ENCODE measurements at places on chromosomes 12 and 14.
A peak's percentile ranks its signal among the peaks of the same experiment; 100 is the strongest.

GRCh38 chr12:119817546-119818343 is 59.4 kb downstream of the CIT start:
- no peak for DNase-seq

- no peak for DNase-seq
These were observed 2.8 kb upstream of the STRAP start for GRCh38 chr12:15879413-15879812.

DNA sequence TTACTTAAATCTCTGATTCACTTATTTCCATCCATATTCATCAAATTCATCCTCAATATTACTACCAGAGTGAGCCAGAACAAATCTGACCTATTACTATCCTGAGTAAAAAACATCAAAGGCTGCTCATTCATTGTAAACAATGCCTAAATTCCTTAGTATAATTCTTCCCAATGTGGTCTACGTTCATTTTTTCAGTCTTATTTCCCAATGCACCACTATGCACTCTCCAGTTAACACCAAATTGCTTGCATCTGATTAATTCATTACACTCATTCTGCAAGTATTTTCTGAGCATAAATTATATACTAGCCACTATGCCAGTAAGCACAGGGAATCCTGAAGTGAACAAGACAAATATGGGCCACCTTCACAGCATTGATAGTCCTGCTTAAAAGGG is 110.0 kb downstream of the EPS8 start:
- DNase-seq: no peak

DNA sequence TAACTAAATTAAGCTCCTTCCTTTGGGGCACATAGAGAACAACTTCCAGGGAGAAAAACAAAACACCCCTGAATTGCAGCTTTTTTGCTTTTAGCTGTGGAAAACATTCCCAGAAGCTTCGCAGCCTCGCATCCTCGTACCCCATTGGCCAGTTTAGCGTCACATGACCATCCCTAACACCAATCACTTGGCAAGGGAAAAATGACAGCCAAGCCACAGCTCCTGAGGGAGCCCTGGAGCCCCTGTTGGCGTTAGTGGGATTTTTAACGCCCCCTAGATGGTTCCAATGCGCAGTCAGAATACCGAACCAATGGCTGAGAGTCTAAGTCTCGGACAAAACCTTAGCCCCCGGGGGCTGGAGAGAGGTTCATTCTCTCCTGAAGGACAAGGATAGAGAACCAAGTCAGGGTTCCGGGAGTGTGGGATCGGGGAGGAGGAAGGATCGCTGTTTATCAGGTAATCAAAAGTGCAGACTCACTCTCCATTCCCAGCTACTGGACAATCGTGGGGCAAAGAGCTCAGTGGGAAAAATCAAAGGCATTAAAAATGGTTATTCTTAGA is 135.6 kb upstream of the HIF1A start:
- no peak for DNase-seq

GRCh38 chr14:64637735-64638473 is 66.3 kb upstream of the PLEKHG3 start:
- no peak for DNase-seq

GRCh38 chr12:125678589-125678993 is 613.4 kb downstream of the AACS start:
- no peak for DNase-seq

GRCh38 chr12:153080-153746 is 60.7 kb downstream of the SLC6A12 start:
- peak; percentile 72 for DNase-seq

- DNase-seq: no peak
These were observed 253.7 kb downstream of the SLC6A15 start for GRCh38 chr12:84658877-84659276.

- no peak for DNase-seq
These were observed 85.5 kb upstream of the VRK1 start for GRCh38 chr14:96711559-96712267.

DNA sequence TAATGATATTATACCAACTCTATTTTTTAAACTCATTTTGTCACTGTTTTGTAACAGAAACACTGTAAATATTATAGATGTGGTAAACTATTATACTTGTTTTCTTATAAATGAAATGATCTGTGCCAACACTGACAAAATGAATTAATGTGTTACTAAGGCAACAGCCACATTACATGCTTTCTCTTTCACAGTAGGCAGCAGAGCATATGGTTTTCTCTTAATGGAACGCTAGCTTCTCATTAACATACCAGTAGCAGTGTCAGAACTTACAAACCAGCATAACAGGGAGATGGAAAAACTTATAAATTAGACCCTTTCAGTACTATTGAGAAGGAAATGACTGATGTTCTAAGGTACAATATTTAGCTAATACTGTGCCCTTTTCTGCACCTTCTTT is 398.8 kb downstream of the PRKD1 start:
- DNase-seq: no peak

- no peak for DNase-seq
These were observed 180.0 kb downstream of the ESR2 start for GRCh38 chr14:64114166-64114565.

DNA sequence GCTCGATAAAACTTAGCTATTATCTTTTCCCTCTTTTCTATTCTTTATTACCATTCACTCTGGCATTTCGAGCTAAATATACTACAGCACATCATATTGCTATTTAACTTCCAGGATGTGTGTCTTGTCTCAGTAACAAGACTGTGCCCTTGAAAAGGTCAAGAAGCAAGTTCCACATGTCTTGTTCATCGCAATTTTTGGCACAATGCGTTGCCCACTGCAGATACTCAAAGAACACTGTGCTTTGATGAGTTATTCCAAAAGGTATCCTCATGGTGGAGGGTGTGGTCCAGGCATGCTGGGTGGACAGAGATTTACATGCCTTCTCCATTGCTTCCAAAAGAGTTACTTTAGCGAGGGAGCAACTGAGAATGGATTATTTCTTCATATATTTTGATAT is 6.6 kb downstream of the E2F7 start:
- DNase-seq: no peak

DNA sequence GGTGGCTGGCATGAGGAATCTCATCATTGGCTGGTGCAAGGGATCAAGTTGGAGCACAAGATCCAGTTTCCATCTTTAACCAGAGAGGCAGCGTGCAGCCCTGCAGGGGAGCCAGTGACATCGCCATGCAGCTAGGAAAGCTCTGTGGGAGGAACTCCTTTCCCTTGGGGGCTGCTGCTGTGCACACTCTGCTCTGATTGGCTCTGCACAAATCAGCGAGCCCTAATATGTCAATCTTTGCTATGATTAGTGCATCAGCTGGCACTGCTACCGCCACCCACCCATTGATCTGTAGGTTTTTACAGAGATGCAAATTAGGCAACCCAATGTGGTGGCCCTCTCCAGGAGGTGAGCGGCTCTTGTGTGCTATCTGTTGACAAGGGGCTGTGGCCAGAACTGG is 262.6 kb downstream of the PCNX1 start:
- DNase-seq: peak; percentile 8

DNA sequence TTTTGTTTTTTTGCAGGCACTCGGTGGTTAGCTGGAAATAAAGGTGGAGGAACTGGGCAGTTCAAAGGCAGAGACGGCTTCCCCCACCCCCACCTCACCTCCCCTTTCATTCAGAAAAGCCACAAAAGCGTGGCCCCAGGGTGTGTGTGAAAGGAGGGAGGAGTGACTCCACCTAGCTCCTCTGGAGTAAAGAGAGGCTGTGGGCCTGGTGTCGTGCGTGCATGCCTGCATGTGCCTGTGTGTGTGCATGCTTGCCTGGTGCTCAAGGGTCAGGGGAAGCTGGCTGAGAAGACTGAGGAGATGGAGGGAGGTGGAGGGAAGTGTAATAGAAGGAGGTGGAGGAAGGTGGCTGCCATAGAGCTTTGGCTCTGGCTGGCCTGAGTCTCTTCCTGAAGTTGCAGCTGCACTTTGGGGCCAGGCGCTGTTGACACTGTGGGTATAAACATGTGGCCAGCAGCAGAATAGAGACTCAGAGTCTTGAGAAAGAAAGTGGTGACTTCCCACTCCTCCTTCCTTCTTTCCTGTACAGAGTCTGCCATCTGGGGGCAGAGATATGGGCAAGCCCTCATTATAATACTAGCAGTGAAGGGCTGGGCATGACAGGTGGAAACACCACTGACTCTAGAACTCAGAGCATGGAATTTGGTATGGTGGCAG is 36.9 kb upstream of the SINHCAF start:
- peak; percentile 15 for DNase-seq

GRCh38 chr12:51386351-51386750 is 4.9 kb downstream of the GALNT6 start:
- no peak for DNase-seq

GRCh38 chr12:75756771-75757170 is 245.4 kb upstream of the KRR1 start:
- DNase-seq: no peak

DNA sequence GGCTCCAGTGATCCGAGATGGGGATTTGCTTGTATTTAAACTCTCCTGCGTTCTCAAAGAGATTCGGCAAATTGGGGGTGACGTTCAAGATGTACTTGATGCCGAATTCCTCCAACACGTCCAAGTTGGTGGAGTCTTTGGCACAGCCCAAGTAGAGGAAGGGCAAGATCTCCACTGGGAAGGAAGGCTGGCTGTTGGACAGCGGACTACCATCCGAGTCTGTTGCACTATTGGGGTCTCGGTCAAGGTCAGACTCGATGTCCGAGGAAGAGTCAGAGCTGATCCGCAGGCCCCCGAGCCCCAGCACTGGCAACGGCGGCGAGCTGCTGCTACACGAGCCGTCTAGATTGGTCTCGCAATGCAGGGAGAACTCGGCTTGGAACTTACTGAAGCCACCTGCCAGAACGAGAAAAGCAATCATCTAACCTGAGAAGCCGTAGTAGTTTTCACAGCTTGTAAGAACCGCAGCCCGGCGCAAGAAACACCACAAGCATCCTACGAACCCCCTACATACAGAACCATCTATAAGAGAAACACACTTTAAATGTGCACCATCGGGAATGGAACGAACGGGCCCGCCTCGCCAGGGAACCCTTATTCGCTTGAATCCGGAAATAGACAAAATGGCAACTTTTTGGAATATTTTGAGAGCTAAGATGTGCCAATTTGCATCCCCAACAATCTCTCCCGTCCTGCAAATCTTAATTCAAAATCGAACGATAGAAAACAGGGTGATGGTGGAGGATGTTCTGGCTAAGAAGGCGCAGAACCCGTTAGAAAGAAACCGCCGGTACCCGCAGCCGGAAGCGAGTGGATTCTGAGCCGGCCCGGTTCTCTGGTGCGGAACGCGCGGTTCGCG is 1.4 kb downstream of the DUSP6 start:
- DNase-seq: peak; percentile 64

DNA sequence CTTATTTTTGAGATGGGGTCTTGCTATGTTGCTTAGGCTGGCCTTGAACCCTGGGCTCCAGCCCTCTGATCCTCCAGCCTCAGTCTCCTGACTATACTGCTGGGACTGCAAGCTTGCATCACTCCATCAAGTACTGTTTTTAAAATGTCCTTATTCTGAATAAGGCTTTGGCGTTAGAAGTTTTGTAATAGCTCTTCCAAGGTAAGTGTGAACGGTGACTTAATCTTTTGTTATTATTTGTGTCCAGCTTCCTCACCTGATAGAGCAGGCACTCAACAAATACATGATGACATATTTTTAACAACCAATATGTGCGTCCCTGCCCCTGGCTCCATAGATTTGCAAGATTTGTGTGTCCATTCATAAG is 1.4 kb downstream of the C1RL start:
- no peak for DNase-seq

DNA sequence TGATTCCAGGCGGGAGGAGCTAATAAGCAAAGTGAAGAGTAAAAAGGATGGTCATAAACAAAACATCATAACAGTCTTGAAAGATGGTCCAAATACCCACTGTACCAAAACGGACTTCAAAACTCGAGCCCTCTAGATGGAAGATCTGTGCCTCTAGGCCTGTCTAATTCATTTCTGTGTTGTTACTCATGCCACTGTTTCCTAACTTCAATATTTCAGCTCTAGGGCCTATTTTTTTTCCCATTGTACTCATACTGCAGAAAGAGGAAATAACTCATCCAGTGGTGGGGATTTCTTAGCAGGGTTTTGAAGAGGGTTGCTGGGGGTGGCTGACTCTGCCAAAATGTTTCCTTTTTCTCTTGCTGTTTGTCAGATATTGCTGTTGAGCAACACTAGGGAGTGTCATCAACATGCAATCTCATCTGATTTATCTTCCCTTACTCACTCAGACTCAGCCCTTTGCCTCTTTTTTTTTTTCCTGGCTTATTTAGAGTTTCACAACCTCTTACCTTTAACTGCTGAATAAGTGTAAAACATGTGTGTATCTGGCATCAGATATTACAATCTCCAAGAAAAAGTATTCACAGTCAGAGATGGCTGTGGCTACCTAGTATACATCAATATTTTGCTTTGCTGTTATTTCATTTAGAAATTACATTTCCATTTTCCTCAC is 189.6 kb downstream of the DUSP6 start:
- DNase-seq: no peak

GRCh38 chr12:116346222-116346621 is 68.7 kb upstream of the MED13L start:
- DNase-seq: no peak

DNA sequence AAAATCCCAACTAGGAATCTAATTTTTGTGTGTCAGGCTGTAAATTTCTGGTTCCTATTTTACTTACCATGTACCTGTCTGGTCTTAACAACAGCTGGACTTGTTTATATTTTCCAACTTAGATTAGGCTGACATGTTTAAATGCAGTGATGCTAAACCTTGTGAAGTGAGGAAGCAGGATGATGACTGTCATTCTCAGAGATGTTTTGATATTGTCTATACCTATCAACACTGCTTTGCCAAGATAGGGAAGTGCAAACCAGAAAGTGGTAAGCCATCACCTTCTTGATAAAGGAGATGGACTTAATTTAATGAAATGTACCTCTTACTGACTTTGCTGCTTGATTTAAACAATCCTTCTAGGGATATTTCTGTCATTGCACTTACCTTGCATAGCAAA is 2.1 kb downstream of the BICD1 start:
- no peak for DNase-seq

- no peak for DNase-seq
These were observed 23.8 kb downstream of the NEUROD4 start for GRCh38 chr12:55043542-55043941.

DNA sequence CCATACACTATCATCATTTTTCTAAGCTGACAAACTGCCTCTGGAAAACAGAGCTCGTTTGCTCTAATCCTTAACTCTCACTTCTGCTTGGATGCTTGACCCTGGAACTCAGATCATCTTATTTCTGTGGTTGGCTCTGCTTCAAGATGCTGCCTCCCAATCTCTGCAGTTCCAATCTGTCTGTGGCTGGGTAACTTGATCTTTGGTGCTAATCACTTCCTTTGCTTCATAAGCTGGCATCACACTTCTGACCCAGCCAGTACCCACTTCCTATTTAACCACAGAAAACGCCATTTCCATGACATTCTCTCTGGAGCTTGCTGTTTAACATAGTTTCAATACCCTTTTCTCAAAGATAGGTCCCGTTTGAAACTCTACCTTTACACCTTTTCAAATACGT is 254.2 kb downstream of the ACSS3 start:
- DNase-seq: no peak

- DNase-seq: no peak
These were observed 162.4 kb downstream of the C12orf75 start for GRCh38 chr12:105492591-105493545.

- no peak for DNase-seq
These were observed 5.1 kb downstream of the RTL1 start for GRCh38 chr14:100898465-100898864.

GRCh38 chr12:121620333-121620891 is 5.9 kb upstream of the ORAI1 start:
- no peak for DNase-seq

Data from germinal center (tissue), 1 donor.